Stimulated activated CD8-positive, alpha-beta memory T cell treated with anti-CD3 and anti-CD28 coated beads, Interleukin-2, amount 100 ng/mL, for 48 hours (primary cell): ENCODE measurements at places on chromosomes 7 and 10.

DNA sequence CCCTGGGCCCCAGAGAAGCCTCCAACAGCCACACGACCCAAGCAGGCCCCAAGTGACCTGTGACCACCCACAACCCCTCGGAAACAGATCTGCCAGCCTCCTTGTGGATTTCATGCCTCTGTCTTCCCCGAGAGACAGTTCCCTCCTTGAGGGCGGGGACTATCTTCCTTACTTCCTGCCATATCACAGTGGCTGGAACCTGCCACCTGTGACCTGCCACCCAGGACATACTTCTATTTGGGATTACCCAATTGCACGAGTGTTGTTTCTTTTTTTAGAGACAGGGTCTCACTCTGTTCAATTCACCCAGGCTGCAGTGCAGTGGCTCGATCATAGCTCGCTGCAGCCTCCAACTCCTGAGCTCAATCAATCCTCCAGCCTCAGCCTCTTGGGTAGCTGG is 25.9 kb downstream of the TNRC18 start:
- DNase-seq, result no peak

- DNase-seq, result no peak
These were observed 17.0 kb upstream of the ECHDC3 start for GRCh38 chr10:11724938-11725776.

- no peak for DNase-seq
These were observed 53.6 kb downstream of the PARD3 start for GRCh38 chr10:34761453-34761852.

GRCh38 chr7:155685070-155685790 is 40.8 kb downstream of the RBM33 start:
- no peak for DNase-seq

- no peak for DNase-seq
These were observed 46.1 kb downstream of the CPEB3 start for GRCh38 chr10:92244796-92245195.
